Hematopoietic multipotent progenitor cell treated with erythropoietin and hydrocortisone succinate and interleukin-3 and kit ligand, for 4 days (in vitro differentiated cells): ENCODE measurements at places on chromosomes 7 and 10.

DNA sequence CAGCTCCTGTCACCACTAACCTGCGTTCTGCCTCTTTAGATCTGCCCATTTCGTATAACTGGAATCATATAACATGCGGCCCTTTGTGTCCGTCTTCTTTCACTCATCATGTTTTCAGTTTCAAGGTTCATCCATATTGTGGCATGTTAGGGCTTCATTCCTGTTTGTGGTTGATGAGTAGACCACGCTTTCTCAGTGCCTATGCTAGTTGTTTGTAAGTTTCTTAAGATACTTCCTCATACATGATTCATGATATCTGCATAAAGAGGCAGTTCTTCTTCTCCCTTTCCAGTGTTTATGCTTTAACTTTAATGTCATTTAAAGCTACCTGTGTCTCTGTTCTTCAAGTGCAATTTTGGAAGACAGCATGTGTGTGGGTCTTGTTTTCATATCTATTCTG lies 79.5 kb upstream of the FAM20C start:
- DNase-seq, result peak; percentile 38

GRCh38 chr7:150824379-150825177 lies 24.0 kb downstream of the TMEM176A start:
- no peak for DNase-seq

DNA sequence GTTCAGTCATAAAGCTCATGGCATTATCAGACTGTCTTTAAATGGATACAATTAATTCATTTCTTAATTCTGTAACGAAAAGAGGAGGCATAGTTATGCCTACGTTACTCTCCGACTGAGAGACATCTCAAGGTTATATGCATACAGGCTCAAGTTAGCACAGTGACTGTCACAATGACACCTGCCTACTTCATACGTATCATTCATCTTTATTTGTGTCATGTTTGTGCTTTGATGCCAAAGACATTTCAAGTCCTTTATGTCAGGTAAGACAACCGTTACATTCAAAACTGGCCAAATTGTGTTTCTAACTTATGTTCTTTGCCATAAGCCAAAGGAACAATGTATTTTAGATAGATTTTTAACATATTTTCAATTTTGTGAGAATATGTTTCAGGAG lies 328.8 kb upstream of the NRG3 start:
- DNase-seq, result no peak

DNA sequence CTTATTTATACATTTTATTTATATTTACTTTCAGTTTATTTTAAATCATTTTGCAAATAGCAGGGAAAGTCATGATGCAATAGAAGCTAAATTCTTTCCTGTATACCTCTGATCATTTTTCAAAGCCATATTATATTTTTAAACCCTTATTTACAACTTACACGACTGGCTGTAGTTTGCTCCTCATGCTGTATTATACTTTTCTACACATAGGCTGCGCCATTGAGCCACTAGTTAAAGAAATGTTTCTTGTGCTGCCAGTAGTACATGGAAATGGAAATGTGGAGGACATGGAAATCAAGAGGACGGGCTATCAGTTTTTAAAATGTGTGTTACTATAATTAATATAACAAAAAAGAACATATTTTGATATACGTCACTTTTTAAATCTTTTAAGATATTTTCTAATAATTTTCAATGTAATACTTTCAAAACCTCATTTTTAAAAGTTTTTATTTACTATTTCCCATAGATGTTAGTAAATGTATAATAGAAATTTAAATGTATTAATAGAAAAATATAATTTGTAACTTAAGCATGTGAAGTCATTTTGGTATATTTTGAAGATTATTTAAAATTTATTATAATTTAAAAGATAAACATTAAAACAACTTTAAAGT lies 118.5 kb downstream of the VTI1A start:
- peak; percentile 81 for DNase-seq

DNA sequence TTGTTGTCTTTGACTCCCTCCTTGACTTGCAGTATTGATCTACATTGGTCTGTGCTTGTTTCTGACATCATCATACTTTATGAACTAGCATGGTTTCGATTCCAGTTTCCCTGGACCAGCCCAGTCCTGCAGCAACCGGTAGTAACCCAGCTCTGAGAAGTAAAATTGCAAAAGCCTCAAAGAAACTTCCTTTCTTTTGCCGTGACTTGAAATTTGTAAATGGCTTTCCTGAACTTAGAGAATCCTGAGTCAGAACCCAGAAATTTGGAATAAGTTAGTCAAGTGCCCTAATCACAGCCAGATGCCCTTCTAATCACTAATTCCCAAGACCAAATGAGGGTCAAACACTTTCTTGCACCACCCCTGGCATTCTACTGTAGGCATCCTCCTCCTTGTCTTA lies 15.0 kb downstream of the TAS2R60 start:
- no peak for DNase-seq

DNA sequence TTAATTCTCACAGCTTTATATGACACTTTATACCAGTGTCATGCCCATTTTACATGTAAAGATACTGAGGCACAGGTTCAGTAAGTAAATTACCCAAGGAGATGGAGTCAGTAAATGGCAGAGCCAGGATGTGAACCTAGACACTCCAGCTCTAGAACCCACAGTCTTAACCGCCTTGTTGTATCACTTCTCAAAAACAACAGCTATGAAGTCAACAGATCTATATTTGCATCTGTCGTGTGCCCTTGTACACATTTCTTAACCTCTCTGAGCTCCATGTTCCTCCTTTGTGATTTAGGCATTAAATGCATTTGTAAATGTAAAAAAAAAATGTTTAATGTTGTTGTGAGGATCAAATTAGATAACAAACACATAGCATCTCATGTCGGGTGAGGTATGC lies 716.2 kb downstream of the SUGCT start:
- DNase-seq, result no peak
